ENCODE measurements at places on chromosomes 13 and 19.

DNA sequence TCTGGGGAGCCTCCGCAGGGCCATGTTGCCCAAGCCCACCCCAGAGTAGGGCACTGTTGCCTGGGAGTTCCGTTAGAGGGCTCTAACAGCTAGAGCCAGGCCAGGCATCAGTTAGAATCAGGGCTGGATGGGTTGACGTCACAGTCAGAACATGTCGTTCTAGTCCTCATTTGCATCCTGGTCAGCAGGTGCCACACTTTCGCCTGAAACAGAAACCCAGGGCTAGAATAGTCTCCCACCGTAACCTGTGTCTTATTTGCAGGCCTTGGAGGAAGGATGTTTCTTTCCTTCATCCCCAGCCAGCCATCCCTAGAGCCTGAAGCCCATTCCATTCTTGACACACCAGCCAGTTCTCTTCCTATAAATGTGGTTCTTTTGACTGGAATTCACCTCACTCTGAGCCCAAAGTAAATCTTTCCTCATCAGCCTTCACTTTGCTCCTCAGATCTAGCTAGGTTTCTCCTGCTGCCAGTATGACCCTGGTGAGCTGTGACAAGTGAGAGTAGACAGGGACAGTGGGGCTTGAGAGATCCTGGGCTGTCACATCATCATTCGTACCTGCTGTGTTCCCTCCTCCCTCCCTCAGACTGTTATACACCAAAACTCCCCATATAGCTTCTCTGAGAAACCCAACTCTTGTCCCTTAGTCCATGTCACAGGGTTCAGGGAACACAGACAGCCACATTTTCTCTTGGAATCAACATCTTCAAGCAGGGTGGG, 12.2 kb upstream of the CCDC97 start:
- DNase-seq: no peak

- DNase-seq: no peak
These were observed 92.7 kb downstream of the AKAP11 start for GRCh38 chr13:42364613-42365000.

GRCh38 chr13:100511466-100511865, 77.1 kb downstream of the GGACT start:
- no peak for DNase-seq

DNA sequence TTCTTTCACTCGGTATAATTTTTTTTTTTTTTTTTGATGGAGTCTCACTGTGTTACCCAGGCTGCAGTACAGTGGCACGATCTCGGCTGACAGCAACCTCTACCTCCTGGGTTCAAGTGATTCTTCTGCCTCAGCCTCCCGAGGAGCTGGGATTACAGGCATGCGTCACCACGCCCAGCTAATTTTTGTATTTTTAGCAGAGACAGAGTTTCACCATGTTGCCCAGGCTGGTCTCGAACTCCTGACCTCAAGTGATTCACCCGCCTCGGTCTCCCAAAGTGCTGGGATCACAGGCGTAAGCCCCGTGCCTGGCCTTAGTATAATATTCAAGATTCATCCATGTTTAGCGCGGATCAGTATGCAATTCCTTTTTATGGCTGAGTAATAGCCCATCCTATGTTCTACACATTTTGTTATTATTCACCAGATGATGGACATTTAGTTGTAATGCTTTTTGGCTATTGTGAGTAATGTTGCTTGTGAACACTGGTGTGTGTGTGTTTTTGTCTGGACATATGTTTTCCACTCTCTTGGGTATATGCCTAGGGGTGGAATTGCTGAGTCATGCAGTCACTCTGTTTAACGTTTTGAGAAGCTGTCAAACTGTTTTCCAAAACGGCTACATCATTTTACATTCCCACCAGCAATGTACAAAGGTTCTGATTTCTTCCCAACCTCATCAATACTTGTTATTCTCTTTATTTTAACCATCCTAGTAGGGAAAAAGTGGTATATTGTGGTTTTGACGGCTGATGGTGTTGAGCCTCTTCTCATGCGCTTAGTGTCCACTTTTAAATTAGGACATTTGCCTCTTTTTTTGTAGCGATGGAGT, 22.9 kb downstream of the PLEKHF1 start:
- DNase-seq: peak; percentile 49

DNA sequence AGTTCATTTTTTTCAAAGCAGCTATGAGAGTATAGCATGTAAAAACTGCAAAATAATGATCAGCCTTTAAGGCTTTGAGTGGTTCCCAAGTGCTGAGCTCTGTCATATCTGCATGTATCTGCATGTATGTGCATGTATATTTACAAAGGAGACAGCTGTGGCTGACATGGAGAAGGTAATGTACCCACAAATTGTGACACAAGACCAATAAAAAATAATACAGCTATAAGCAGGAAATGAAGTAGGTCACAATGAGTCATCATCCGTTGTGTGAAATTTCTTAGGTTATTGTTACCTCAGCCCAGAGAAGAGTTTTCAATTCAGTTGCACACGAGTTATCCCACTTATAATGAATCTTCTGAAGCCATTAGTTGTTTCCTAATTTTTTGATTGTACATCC, 60.9 kb upstream of the MED4 start:
- DNase-seq: peak; percentile 20

GRCh38 chr13:73428137-73428536, 369.3 kb downstream of the KLF5 start:
- no peak for DNase-seq

- DNase-seq: no peak
These were observed 132.8 kb upstream of the SPRY2 start for GRCh38 chr13:80473695-80474094.

GRCh38 chr13:66663711-66664110, 566.4 kb downstream of the PCDH9 start:
- DNase-seq: no peak

DNA sequence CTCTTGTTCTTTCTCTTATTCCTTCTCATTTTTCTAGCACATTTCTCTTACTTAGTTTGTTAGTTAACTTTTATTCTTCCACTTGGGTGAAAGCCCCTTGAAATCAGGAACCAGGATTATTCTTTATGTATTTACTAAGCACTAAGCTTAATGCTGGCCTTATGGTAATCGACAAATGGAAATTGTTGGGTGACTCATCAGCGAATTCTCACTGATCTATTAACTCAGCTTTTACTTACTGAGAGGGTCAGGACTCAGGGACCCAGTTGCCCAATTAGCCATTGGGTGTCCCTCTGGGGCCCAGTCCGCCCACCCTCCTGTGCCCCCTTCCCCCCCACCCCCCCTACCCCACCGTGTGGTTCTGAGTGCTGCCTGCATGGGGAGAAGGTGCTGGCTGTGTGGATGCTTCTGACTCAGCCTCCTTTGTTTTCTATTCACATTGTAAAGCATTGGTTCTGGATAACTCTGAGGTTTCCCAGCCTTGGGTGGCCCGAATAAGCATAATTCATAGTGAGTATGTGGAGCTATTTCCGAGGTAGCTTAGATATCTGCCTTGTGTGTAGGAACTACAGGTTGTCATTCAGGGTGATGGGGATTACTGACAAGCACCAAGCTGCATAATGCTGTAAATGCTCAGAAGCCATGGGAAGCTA, 240.9 kb downstream of the FGF9 start:
- DNase-seq: no peak

- DNase-seq: no peak
These were observed 1.8 kb upstream of the TMEM272 start for GRCh38 chr13:51846756-51847155.

DNA sequence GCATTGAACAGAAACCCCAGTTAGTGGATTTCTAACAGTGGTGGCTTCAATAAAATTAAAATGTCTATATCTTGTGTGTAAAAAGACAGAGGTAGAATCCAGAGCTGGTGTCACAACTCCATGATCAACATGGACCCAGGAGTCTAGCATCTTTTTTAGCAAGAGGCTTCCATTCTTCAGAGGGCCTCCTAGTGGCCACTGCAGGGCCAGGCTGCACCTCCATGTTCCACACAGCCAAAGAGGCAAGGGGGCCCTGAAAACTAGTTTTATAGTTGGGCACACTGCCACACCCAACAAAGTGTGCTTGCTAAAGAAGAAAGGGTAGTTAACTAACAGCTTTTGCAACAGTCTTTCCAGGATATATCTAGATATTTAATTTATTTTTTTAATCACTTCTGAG, 12.9 kb downstream of the N4BP2L1 start:
- peak; percentile 78 for DNase-seq

GRCh38 chr19:10288662-10289166, 1.0 kb upstream of the ICAM5 start:
- DNase-seq: peak; percentile 96

DNA sequence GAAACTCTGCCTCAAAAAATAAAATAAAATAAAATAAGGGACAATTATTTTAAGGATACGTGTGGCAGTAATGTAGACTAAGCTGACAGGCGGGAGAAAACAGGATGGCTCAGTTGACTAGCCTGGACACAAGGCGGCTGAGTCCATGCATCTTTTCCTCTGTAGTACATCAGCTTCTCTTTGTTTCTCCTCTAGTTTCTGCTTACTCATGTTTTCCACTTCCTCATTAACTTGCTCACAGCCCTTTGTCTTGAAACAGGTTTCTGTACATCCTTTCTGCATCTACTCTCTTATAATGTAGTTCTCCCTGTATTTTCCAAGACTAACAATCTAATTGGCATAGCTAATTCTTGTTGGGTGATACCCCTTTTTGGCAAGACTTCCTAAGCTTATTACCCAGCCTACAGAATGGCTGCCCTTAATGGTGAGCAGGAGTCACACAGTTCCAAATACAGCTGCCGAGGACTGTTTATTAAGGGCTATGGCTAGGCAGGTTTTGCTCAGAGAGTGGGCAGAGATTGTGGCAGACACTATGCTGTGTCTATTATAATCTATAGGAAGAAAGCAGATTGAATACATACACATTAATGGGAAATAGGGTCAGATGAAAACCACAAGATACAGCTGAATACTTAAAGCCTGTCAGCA, 58.7 kb upstream of the KLF5 start:
- peak; percentile 33 for DNase-seq

GRCh38 chr19:14746886-14747285, 31.5 kb downstream of the ADGRE2 start:
- DNase-seq: peak; percentile 15

- DNase-seq: no peak
These were observed 90.7 kb downstream of the DPF1 start for GRCh38 chr19:38133319-38133718.

GRCh38 chr19:28443361-28443760, 769.6 kb downstream of the UQCRFS1 start:
- DNase-seq: no peak

- no peak for DNase-seq
These were observed 9.0 kb downstream of the NANOS3 start for GRCh38 chr19:13885826-13886365.

GRCh38 chr13:109743706-109744453, 42.5 kb downstream of the IRS2 start:
- peak; percentile 40 for DNase-seq

DNA sequence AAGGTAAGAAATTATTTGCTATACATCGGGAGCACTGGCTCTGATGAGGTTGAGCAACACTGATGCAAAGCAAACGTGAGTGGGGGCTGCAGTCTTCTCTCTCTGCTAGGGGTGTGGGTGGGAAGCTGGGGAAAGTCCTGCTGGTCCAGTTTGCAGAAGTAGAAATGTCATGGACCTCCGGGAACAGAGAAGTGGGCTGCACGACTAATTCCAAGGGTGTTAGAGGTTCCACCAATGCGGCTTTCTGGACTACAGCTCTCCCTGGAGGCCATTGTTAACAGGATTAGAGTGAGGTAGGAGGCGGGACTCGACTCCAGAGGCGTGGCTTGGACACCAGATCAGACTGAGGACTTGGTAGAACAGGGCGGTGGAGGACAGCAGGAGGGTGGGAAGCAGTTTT, 5.7 kb upstream of the FBXO27 start:
- peak; percentile 38 for DNase-seq

DNA sequence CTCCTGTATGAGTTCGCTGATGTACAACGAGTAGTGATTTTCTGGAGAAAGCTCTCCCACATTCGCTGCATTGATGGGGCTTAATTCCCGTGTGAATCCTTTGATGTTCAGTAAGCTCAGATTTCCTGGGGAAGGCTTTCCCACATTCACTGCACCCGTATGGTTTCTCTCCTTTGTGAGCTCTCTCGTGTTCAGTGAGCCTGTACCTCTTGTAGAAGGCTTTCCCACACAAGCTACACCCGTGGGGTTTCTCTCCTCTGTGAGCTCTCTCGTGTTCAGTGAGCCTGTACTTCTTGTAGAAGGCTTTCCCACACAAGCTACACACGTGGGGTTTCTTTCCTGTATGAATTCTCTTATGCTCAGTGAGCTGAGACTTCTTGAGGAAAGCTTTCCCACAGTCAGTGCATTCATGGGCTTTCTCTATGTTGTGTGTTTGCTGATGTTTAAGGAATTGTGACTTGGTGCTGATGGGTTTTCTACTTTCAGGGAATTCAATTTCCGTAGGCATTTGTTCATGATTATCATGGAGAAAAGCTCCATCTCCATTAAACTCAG, 3.5 kb upstream of the ZNF577 start:
- no peak for DNase-seq

- no peak for DNase-seq
These were observed 560.5 kb upstream of the MIR17HG start for GRCh38 chr13:90787007-90787406.

GRCh38 chr13:113788413-113789135, 29.5 kb downstream of the TMEM255B start:
- DNase-seq: no peak

- peak; percentile 42 for DNase-seq
These were observed 27.3 kb downstream of the LRFN3 start for GRCh38 chr19:35963514-35963913.

DNA sequence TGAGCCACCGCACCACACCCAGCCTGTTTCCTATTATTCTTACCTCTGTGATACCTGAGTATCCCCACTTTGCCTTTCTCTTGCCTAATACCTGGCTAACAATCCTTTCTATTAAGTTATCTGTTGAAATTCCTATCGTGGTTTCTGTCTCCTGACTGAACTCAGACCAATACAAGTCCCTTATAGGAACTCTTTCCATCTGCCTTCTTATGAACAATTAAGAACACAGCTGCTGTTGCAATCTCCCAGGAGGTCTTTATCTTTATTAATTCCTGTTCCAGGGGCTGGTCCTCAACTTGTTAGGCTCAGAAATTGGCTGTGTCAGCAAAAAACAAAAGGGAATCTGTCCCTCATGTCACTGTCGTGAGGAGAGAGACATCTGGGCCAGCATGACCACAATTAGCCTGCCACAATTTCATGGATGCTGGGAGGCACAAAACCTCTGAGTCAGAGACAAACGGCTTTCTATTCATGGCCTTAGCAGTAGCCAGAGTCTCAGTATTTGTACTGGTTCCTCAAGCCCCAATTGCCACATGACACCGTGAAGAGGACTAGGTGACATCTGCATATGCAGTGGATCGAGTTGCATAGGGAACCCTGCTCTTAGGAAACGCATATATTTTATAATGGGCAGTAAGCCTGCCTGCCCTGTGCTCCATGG, 58.2 kb downstream of the NUFIP1 start:
- no peak for DNase-seq
